ENCODE measurements at places on chromosomes 12 and 14.

GRCh38 chr12:30968211-30968610 lies 41.7 kb downstream of the TSPAN11 start:
- no peak for DNase-seq

DNA sequence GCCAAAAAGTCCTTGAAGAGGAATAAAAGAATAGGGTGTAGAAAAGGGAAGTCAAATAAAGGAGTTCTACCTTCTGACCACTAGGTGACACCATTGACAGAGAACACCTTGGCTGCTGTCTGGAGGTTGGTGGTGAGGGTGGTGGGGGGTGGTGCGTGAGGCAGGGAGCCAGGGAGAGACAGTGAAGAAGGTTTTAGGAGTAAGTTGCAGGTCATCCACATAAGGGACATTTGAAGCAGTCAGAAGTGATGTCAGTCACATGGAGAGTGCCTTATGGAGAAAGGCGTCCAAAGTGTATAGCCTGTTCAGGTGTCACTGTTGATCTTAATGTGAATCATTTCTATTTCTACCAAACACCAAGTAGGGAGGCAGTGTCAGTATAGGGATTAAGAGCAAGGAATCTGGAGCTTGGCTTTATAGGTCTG lies 279.3 kb upstream of the DDHD1 start:
- DNase-seq: no peak

- no peak for DNase-seq
Observed at GRCh38 chr14:106493962-106494823, 967.8 kb downstream of the TMEM121 start.

DNA sequence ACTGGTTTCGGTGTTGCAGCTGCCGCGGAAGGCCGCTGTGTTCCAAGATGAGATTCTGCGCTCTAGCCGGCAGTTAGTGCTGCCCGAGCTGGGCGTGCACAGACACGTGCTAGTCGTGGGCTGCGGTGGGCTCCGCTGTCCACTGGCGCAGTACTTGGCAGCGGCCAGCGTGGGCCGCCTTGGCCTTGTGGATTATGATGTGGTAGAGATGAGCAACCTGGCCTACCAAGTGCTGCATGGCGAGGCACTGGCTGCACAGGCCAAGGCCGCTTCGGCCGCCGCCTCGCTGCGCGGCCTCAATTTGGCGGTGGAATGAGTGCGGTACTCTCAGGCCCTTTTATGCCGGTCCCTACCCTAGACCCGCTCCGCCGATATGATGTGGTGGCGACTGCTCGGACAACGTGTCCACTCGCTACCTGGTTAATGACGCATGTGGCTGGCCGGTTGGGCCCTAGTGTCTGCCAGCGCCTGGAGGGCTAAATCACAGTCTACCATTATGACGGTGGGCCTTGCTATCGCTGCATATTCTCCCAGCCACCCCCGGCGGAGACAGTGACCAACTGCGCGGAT lies 102.2 kb downstream of the SNAPC1 start:
- no peak for DNase-seq

- no peak for DNase-seq
Observed at GRCh38 chr12:86015026-86015425, 140.9 kb downstream of the NTS start.

DNA sequence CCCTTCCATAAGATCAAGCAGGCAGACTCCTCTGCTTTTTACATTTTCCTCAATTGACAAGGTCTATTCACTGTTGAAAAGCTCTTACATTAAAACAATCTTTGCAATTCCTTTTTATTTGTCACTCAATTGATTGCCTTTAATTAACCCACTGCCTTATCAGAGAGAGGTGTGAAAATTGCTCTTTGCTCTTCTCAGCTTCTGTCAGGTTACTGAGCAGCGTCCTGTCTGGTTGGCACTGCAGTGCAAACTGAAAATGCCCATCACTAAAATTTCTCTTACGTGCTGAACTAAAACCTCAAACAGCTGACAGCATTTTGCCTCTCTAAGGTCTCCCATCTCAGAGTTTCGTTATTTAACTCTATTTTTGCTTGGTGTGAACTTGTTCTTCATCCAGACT lies 504.1 kb upstream of the ATXN7L3B start:
- no peak for DNase-seq

DNA sequence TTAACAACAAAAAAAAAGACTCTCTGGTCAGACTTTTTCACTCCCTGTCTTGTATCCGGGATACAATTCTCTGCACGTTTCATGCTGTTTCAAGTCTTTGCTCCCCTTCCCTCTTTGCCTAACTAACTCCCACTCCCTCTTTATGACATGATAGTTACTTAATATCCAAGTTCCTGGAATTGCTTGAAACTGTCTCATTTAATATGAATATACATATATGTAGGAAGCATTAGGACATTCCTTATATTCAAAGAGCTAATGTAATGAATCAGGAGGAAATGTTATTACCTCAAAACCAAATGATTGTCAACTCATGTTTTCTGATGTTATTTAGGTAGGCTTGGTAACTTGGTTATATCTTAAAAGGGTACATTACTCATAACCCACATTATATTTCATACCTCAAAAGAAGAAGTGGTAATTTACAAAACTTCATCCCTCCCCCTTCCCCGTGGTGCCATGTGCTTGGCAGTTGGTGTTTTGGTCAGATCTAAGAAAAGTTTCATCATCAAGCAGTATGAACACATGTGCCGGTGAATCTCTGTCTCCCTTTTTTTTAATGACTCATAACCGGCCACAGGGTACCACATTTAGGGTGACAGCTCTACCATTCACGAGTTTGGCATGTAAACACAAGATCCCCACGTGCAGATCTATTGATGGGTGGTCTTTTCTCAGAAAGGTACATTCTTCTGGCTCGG lies 56.5 kb downstream of the HCAR2 start:
- DNase-seq: peak; percentile 18

DNA sequence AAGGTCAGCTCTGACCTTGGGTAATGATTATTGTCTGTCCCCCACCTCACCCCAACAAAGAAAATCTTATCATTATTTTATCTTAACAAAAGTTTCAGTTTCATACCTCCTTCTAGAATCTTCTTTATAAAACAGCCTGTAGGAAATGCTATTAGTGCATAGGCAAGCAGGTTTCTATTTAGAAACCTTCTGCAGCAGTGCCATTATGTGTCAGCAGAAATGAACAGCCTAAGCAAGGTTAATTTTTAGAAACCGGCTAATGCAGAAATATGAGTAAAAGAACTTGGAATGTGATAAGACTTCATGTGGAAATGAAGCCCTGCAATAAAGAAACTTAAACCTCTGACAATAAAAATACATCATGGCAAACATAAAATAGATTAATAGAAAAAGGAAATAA lies 814.4 kb downstream of the FSCB start:
- DNase-seq: no peak

DNA sequence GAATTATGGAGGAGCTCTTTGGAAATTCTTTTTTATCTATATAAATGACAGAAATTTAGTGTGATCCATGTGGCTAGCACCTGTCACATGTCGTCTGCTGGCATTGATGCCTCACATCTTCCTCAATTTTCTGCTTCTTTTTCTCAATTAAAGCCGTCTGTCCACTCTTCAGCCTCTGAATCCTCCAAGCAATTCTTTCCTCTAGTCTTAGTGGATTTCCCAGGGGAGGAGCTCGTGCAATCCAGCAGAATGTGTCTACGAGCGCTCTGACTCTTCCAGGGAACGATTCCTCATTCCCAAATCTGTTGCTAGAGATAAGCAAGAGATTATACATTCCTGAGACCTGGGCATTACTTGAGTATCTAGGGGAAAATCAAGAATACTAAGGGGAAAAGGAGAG lies 176.6 kb downstream of the EMP1 start:
- no peak for DNase-seq

GRCh38 chr12:58384196-58384595 lies 442.8 kb downstream of the ATP23 start:
- DNase-seq: no peak

GRCh38 chr12:52794479-52795331 lies 1.2 kb downstream of the KRT3 start:
- no peak for DNase-seq

DNA sequence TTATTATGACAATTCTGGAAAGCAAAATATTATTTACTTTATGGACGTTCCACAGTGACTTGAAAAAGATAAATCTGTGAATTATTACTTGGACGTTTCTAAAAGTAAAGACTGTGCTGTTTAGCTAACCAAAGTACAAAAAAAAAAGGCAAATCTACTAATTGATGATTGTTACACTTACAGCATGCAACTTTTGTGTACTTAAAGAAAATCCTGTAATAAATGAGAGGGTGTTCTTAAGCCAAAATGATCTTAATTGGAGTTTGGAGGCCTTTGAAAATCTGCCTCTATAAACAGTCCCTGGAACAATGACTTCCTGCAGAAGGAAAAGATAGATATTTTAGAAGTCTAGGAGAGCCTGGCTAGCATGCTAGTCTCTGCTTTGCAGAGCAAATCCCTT lies 434.0 kb upstream of the SYT1 start:
- DNase-seq: no peak

DNA sequence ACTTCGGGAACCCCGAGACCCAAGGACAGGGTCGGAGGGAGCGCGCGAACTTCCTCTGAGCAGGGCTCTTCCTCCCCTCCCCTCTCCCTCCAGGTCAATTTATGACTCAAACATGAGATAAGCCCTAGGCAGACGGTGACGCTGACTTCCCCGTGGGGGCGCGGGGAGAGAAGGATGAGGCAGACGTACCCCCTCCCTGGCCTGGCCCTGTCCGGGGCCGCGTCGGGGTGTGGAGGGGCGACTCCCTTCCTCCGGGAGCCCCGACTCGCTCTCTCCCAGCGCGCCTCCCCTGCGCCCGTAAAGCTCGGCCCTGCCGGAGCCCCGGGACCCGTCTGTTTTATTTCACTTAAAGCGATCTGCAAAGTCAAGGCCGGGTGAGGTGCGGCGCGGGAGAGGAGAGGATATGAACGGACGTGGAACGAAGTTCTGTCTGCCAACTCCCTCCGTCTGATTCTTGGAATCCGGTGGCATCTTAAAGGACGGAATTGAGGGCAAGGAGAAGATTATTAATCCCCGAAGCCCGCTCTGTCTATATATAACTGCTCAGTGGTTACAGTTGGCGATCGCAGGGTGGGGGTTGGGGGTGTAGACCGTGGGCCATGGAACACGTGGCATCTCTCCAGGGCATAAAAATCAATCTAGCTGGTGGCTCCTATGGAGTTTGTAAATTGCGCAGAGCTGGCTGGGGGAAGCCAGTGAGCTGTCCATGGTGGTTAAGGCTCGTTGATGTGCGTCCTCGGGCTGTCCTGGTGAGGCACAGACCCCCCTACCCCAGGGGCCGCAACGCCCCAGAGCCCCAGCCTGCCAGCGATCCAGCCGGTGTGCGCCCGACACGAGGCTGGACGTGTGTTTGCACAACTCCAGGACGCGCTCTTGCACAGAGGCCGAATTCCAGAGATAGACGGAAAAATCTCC lies 2.9 kb upstream of the PTHLH start:
- DNase-seq: no peak

DNA sequence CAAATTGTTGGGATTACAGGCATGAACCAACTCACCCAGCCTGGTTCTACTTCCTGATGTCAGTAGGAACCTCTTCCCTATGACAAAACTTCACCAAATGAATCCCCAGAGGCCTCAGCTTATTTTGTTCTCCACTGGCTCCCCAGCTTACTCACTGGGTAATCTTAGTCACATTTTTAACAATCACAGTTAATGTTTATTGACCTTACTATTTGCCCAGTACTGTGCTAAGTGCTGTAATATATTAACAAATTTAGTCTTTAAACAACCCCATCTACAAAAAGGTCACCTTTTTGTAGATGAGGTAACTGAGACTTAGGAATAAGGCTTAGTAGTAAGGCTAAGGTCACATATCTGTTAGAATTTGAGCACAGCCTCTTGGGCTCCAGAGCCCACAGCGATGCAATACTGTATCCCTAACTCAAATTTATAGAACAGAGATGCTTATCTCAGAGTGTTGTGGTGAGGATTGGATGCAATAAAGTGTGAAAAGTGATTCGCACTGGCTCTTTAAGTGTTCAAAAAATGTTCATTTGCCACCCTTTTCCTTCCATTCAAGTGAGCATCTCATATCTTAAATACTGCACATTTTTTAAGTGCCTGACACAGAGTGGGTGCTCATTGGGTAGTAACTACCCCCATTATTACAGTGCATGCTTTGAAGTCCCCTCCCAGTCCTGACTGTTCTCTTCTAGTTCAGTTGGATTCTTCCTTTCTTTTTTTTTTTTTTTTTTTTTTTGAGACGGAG lies 146.4 kb upstream of the ARHGAP5 start:
- DNase-seq: no peak

DNA sequence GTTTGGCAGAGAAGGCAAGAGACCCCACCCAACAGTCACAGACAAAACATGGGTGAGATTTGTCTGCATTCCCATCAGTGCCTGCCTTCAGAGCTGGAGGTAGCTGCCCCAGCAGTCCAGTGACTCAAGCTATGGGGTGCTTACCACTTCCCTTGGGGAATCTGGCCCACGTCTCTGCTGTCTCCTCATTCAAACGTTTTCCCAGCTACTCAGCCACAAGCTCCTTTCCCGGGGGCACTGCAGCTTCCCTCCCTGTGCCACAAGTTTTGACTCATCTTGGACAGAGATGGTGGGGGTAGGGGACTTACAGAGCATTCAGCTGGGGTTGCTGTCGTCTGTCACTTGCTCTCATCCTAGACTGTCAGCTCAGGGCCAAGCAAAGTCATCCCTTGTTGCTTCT lies 66.6 kb downstream of the FBXL14 start:
- no peak for DNase-seq

GRCh38 chr12:128571906-128572810 lies 251.6 kb downstream of the SLC15A4 start:
- DNase-seq: no peak

DNA sequence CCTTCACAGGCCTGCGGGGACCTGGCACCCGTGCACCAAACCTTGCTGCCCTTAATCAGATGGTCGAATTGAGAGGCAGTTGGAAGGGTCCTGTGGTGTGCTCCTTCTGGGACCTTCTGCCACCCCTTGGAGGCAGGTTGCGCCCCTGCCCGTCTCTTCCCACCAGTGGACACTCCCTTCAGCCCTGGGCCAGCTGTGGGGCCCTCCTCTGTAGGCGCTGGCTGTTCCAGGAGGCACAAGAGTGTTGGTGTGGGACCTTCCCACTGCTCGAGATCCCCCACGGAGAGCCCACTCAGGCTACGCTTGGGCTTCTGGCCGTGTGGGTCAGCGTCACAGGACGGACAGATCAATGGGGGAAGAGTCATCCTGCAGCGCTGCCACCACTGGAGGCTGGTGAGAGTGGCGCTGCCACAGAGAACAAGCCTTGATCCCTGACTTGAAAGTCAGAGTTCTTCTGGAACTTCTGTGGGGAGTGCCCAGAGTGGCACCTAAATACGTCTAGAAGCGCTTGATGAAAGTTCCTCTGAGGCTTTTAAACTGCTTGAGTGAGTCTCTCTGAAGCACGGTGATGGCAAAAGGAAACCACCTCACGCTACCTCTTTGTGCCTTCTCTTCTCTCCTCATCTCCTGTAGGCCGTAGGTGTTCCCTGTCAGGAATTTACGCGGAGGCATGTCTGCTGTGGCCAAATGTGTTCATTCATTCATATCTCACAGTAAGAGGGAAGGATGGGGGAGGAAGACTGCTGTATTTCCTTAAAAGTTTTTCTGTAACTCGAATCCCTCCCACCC lies 48.3 kb downstream of the TRAF3 start:
- DNase-seq: no peak

DNA sequence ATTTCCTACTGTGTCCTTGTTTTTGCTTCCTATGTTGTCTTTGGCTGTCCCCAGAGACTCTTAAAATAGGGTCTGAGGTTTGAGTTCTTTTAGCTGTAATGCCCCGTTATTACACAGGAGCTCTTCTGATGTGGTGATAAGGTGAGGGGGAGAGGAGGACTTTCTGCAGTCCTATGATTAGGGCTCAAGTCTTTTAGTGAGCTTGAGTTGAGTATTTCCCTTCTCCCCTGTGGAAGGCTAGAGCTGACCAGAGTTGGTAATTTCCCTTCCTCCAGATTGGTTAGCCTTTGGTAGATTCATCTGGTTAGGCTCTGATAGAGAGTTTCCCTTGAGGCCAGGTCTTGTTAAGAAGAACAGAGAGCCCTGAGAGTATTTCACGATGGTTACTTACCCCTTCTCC lies 4.3 kb upstream of the HIF1A start:
- no peak for DNase-seq

Measured in SW 1271 (cell line).